NCI-H1417 treated with DMSO at 0.1 percent for 48 hours (cell line): ENCODE measurements at places on chromosomes 1 and 21.

DNA sequence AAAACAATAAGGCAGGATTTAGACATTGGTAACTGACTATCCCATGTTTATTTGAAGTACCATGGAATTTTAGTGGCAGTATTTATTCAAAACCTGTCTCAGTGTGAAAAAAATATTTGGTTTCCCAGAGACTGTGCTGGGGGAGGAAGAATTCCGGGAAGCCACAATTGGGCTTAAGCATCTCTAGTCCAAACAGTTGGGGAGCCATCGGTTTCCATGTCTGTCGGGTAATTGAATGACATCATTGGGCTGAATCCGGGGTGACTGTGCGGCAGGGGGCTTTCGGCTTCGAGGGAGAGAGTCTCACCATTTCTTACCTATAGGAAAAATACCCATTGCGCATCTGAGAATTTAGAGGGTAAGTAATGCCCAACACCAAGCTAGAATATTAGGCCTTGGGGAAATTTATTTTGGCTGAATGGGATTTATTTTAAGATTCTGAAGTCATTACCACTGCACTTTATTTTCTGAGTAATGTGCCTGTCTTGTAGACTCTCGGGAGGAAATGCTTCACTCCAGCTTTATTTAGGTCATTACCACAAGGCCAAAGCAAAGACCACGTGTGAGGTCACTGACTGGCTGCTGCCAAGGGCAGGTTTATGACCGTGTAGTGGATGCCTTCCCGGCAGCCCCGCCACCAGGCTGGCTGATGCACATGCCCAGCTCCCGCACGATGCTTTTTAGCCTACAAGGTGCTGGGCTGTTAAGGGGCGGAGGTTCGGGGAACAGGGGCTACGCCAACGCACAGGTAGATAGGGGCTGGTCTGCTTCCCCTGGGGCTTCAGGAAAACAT, 23.1 kb upstream of the UMODL1 start:
- no peak for DNase-seq

- peak; percentile 24 for DNase-seq
Measured at GRCh38 chr1:52927212-52928014, at the start of gene SCP2. Gene SCP2 (plus strand): TSS chr1:52927276. CDS start chr1:52927397, 121 bp downstream.

DNA sequence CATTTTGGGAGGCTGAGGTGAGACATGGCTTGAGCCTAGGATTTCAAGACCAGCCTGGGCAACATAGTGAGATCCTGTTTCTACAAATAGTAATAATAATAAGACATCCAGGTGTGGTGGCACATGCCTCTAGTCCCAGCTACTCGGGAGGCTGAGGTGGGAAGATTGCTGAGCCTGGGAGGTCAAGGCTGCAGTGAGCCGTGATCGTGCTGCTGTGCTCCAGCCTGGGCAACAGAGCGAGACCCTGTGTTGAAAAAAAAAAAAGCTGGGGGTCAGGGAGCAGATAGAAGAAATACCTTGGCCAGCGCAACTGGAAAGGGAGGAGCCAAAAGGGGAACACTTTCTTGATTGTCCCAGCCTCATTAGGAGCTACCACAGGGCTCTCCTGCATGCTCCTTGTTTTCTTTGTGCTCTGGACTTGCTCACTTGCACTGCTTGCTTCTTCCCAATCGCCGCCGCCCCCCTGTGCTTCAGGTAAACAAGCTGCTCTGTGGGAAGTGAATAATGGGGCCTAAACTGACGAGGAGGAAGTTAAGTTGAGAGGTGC, 31.1 kb downstream of the PBX1 start:
- DNase-seq, result no peak

DNA sequence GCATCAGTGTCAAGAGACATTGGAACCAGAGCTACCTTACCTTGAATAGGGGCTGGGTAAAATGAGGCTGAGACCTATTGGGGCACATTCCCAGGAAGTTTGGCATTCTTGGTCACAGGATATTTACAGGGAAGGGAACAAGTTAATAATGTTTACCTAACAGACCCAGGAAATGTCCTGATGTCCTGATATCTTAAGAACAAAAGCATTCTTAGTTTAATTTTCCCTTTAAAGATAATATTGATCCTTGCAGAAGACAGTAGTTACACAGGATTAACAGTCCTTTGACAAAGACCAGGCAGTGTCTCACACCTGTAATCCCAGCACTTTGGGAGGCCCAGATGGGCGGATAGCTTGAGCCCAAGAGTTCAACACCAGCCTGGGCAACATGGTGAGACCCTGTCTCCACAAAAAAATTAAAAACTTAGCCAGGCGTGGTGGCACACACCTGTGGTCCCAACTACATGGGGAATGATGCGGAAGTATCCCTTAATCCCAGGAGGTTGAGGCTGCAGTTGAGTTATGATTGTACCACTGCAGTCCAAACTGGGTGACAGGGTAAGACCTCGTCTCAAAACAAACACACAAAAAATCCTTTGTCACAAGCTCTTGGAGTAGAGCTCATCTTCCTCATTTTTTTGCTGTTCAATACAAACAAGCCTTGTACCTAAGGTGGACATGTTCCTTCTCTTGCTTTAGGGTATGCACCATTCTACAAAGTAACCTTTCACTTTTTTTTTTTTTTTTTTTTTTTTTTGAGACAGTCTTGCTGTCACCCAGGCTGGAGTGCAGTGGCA, 1.3 kb upstream of the TOMM20 start:
- no peak for DNase-seq

DNA sequence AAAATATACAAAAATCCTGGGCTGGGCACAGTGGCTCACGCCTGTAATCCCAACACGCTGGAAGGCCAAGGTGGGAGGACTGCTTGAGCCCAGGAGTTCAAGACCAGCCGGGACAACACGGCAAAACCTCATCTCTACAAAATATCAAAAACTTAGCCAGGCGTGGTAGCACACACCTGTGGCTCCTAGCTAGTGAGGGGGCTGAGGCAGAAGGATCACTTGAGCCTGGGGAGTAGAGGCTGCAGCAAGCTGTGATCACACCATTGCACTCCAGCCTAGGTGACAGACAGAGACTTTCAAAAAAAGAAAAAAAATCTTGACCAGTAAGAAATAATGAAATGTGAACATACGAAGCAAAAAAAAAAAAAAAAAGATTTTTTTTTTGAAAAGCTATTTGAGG, 52.1 kb downstream of the ARID4B start:
- DNase-seq, result no peak

DNA sequence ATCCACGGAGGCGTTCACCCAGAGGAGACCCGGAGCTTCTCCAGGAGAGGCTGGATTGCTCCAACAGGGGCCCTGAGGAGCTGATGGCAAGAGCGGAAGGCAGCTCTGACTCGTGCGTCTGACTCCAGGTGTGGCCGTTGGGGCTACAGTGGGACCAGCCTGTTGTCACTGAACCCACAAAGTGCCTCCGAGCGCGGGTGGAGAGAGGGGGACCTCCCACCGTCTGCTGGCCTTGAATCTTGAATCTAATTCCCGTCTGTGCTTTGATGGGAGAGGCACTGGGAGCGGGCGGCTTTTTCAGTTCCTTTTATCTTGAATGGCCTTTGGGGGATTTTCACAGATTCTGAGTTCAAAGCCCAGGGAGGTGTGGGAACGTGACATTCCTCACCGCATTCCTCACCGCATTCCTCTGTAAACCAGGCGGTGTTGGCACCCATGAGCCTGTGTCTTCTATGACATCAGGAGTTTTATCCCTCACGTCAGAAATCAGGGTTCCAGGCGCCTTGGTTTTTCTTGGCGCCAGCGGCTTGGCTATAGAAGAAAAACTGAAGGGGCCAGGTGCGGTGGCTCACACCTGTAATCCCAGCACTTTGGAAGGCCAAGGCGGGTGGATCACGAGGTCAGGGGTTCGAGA, 39.2 kb upstream of the COL18A1 start:
- no peak for DNase-seq

- no peak for DNase-seq
Measured at GRCh38 chr1:38129971-38130370, 83.4 kb upstream of the POU3F1 start.

DNA sequence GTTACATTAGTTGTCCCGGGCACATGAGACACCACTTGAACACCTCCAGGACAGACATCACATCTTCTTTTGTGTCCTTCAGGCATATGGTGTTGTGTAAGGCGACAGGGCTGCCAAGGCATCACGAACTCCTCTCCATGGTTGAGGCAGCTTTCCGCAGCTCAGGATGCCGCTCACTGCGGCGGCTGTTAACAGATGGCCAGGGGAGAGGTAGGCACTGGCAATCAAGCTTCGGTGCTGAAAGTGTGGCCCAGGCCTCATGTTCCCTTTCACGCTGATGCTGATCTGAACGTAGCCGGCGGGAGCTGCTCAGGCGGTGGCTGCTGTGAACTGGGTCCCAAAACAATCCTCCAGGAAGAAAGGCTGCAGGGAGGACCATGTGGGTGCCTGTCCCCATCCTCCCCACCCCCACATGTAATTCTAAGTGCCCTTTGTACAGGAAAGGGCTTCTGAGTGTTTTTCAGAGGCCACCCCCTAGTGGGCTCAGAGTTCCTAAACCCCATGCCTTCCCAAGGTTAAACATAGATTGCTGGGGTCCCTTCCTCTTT, 287.1 kb upstream of the AJAP1 start:
- no peak for DNase-seq

- DNase-seq, result no peak
Measured at GRCh38 chr1:155651861-155652661, 36.5 kb downstream of the YY1AP1 start.

- no peak for DNase-seq
Measured at GRCh38 chr1:161198194-161198896, 509 bp downstream of the ADAMTS4 start.

DNA sequence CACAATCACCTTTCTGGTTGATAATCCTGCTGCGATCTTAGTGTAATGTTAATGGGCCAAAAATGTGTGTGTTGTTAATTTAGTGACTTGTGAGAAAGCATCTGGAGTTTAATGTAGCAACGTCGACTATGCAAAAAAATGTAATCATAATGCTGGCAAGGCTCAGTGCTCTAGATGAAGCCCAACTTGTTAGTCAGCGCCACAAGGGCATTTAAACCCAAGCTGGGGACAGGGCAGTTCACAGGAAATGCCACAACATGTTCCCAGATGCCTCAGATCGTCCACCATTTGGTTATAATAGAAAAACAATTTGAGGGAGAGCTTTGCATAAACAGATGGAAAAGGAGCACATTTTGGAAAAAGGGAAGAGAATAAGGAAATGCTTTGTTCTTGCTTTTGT, 585.4 kb upstream of the PLXNA2 start:
- no peak for DNase-seq

- DNase-seq, result no peak
Measured at GRCh38 chr1:24558902-24559791, 3.3 kb downstream of the NCMAP start.

DNA sequence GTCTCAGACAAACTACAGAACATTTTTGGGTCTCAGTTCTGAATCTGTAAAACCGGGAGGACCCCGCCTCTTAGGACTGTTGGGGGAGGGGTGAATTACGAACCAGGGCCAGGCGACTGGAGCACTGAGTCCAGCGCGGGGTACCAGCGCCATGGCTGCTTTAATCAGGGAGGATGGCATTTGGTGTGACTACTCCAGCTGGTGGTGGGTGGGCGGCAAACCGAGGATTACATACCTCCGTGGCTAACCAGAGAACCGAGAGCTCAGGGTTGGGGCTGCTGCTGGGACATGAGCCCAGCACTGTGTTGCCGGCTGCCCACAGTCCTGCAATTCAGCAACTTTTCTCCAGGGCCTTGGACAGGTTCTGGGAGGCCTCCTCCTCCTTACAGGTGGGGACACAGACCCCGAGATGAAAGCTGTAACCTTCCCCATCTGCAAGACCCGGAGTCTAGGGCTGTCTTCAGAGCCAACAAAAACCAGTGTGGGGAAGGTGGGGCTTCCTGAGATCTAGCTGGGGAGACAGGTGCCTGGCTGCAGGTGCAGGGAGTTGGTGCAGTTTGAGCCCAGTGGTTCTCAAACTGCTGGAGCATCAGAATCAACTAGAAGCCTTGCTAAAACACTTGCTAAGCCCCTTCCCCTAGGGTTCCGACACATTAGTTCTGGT, 273.5 kb downstream of the FOXD2 start:
- DNase-seq, result no peak

GRCh38 chr21:25862596-25862995, 127.8 kb downstream of the GABPA start:
- no peak for DNase-seq

GRCh38 chr1:222095606-222096475, 354.0 kb upstream of the DUSP10 start:
- no peak for DNase-seq

DNA sequence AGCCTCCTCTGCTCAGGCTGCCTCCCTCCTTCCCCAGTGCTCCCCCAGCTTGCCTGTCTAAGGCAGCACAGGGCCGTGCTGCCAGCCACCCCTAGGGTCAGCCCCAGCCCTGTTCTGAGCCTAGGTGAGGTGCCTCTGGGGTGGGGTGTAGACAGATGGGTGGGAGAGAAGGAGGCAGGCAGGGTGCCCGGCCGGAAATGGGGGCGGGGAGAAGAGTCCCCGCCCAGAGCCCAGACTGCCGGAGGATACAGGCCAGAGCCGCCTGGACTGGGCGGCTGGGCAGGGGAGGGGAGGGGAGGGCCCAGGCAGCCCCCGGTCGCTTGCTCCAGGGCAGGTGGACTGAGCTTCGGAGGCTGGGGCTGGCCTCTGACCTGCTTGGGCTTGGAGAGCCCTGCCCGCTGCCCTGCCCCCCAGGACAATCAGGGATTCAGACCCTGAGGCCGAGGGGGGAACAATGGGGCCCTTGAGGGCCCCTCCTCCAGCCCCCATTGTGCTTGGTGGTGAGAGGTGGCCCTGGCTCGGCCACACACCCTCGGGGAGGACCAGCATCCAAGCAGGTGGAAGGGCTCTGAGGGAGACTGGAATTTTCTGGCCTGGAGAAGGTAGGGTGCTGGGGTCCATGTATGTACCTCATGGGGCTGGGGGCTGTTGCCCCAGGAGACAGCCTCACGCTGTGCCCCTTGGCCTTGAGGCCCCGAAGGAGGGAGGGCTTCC, at the start of gene GJC2:
Gene GJC2, plus strand, starts transcription at position 525 of the 714 bp plus-strand sequence. CDS start 7,829 bp downstream, outside the sequence.
- DNase-seq, result no peak

DNA sequence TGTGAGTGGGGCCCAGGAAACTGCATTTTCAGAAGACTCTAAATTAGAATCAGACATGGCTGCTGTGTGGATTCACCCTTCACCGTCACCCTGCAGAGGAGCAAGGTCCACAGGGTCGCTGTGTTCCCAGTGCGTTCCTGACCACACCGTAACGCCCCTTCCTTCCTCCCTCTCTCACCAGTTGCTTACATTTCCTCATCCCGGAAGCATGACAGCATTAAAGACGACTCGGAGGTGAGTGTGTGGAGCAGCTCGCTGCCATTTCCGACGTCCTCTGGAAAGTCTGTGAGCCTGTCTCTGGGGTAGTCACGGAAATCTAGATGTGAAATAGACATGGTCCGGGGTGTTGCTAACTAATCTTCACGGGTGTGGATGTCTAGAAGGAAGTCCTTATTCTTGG, 45.9 kb downstream of the FAAP20 start:
- DNase-seq, result no peak

- no peak for DNase-seq
Measured at GRCh38 chr1:16440131-16440469, 424 bp upstream of the NECAP2 start.

GRCh38 chr1:3323796-3324703, 130.4 kb upstream of the ARHGEF16 start:
- DNase-seq, result no peak

GRCh38 chr1:154572468-154573167, 5.0 kb downstream of the CHRNB2 start:
- DNase-seq, result no peak
